ENCODE measurements at places on chromosomes 5 and 9.

- peak; percentile 76 for DNase-seq
Observed at GRCh38 chr5:132437604-132438266, 52.8 kb downstream of the IRF1 start.

- DNase-seq: no peak
Observed at GRCh38 chr5:172973127-172973916, 10.2 kb upstream of the ATP6V0E1 start.

DNA sequence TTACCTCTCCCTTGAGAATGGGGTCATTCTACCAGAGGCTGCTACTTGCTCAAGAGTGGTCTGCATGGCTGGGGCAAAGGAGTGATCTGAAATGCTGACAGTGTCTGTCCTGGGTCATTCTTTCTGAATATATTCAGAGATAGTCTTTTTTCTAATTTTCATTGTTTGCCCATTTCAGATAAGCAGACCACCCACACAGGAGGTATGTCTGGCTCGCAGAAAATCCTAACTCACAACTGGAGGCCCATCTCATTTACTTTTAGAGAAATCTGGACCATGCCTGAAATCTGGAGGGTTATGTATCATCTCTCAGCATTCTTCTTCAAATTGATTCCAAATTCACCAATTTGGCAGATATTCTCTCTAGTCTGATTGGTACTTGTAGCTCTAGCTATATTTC, 227.6 kb downstream of the SEC61B start:
- DNase-seq: no peak

- DNase-seq: no peak
Observed at GRCh38 chr5:9046756-9047481, 499.0 kb downstream of the SEMA5A start.

DNA sequence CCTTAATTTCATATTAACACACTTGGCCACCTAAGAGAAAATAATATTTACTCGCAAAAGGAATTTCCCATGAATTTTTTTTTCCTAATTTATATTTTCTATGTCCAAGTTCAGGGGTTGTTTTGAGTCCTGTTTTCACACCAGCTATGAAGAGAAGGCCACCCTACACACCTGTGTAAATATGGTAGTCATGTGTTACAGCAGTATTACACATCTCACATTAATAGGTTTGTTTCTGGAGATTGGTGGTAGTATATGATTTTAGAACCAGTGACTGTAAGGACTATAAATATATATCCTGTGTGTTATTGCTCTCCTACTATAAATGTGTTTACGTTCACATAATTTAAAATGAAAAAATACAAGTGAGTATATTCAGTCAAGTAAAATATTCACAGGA, 147.5 kb downstream of the PAM start:
- DNase-seq: no peak

GRCh38 chr5:38940230-38940858, 94.5 kb downstream of the OSMR start:
- no peak for DNase-seq

DNA sequence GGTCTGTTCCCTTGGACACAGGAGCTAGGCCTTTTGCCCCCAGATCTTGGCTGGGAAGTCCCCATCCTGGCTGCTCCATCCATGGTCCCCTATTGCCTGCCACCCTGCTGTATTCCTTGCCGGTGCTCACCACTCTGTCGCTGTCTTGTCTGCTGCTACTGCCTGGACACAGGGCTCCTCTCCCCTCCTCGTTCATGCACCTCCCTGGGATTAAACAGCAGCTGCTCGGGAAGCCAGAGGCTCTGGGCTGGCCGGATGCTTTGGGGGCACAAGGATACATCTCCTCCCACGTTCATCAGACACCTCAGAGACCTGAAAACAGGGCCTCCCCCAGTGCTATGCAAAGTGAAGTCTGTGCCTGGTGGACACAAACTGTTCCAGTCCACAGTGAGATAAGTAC, 110.4 kb downstream of the ZNF354C start:
- DNase-seq: no peak

- DNase-seq: no peak
Observed at GRCh38 chr5:138849882-138850281, 25.3 kb downstream of the LRRTM2 start.

DNA sequence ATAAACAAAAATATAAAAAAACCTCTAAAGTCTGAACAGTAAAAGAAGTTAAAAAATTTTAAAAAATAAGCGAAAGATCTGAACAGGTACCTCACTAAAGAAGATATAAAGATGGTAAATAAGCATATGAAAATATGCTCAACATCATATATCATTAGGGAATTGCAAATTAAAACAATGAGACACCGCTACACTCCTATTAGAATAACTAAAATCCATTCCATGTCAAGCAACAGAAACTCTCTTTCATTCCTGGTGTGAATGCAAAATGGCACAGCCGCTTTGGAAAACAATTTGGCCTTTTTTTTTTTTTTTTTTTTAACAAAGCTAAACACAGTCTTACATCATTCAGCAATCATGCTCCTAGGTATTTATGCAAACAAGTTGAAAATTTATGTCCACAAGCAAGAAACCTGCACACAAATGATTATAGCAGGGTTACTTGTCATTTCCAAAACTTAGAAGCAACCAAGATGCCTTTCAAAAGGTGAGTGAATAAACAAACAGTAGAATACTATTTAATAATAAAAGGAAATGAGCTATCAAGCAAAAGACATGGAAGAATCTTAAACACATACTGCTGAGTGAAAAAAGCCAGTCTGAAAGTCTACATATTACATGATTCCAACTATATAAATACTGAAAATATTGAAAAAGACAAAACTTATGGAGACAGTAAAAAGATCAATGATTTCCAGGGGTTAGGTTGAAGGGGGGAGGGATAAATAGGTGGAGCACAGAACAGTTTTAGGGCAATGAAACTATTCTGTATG, 22.1 kb downstream of the ANXA1 start:
- no peak for DNase-seq

DNA sequence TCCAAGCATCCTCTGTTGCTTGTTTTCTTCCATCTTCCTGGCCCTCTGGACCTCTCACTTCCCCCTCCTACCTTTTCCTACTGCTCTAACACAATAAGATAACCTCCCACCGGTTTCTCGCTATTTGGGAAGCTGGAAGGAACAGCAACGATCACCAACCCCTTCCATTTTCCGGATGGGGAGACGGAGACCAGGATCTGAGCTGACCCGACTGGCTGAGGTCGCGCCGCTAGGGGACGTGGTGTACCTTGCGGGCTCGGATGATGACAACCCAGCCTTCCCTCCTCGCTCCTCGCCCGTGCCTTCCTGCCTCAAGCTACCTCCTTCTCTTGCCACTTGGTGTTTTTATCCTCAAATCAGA, 1.9 kb downstream of the LPAR1 start:
- no peak for DNase-seq
